AG09309 (cell line): ENCODE measurements at places on chromosomes 7 and 10.

DNA sequence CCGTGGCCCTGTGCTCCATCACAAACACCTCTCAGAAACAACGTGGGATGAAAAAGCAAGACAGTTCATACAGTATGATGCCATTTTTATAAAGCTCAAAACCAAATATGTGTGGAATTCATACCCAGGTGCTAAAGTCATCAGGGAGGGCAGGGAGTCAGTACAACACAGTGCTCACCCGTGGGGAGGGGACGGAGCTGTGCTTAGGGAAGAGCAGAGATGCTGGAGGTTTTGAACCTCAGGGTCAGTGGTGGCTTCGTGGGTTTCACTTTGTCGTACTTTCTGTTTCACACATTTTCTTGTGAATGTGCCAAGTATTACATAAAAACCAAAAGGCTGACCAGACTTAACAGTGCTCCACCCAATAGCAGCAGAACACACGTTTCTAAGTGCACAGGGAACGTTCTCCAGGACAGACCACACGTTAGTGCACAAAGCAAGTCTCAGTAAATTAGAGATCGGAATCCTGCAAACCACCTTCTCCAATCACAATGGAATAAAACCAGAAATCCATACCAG is 21.2 kb downstream of the ZMIZ2 start:
- DNase-seq = no peak

DNA sequence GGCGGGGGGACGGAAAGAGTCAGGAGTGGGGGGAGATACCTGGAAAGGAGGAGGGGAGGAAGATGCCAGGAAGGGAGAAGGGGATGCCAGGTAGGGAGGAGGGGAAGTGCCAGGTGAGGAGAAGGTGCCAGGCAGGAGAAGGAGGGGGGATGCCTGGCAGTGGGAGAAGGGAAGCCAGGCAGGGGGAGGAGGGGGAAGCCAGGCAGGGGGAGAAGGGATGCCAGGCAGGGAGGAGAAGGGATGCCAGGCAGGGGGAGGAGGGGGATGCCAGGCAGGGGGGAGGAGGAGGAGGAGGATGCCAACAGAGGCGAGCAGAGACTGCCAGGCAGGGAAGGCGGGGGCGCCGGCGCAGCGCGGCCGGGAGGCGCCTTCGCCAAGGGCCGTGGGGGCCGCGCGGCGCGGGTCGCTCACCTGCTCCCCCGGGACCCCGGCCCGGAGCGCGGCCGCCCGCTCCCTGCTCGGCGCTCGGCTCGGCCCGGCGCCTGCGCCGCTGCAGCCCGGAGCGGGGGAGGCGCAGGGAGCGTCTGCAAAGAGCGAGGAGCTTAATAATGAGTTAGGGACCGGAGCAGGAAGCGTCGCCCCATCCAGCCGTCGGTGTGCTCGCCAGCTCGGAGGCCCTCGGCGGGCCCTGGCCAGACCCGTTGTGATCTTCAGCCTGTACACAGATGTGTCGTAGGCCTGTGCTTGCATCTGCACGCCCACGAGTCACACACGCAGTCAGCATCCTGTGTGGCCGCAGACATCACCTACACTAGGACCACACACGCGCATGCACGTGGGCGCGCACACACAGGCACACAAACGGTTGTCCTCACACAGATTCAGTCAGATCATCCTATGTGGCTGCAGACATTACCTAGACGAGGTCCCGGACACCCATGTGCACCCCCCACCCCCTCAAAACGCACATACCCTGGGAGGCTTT is 28.4 kb upstream of the SMARCD3 start:
- no peak for DNase-seq

DNA sequence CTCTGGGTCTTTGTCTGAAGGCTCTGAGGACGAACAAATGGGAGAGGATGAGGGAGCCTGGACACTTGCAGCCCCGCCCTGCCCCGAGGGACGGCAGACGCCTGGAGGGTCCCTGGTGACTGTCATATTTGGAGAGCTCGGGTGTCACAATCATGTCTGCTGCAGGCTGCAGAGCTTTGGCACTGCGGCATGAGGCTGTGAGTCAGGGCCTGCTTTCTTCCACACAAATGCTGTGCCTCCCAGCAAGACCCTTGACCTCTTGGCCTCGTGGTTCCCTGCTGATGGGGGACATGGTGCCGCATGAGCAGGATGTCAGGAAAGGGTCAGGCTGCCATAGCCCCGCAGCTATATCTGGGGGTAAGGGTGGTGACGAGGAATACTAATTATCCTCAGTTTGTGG is 64.9 kb upstream of the PPIF start:
- DNase-seq = no peak

GRCh38 chr7:111931958-111932357 is 274.2 kb downstream of the DOCK4 start:
- no peak for DNase-seq

GRCh38 chr7:101156866-101157589 is 2.8 kb downstream of the AP1S1 start:
- DNase-seq = no peak

DNA sequence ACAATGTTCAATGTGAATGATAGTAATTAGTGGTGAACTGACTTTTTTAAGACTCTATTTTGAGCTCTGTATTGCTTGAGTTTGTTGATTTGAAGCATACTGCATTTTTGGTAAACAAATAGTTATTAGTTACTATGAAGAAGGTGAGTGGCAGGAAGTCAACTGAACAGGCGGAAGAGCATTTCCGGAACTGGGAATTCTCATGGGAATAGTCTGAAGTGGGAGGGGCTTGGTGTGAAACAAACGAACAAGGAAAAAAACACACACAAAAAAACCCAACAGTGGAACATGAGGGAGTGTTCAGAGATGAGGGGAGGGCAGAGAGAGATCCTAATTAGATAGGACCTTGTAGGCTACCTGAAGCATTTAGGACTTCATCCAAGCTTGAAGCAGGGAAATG is 43.9 kb upstream of the C1QL3 start:
- no peak for DNase-seq

GRCh38 chr10:93916257-93917063 is 22.7 kb downstream of the SLC35G1 start:
- DNase-seq = peak; percentile 14

DNA sequence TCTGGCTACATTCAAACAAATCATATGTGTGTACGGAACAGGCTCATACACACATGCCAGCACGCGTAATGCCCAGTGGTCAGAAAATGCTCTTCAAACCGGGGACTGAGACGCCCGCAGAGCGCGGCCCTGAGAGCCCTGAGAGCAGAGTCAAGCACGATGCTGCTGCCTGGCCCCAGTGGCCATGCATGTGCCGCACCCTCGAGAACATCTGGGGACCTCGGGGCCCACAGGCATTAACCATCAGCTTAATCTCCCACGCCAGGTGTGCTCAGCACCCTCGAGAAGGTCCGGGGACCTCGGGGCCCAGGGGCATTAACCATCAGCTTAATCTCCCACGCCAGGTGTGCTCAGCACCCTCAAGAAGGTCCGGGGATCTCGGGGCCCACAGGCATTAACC is 163.1 kb downstream of the PTPRN2 start:
- no peak for DNase-seq

GRCh38 chr7:131409129-131409766 is 81.6 kb downstream of the MKLN1 start:
- no peak for DNase-seq

DNA sequence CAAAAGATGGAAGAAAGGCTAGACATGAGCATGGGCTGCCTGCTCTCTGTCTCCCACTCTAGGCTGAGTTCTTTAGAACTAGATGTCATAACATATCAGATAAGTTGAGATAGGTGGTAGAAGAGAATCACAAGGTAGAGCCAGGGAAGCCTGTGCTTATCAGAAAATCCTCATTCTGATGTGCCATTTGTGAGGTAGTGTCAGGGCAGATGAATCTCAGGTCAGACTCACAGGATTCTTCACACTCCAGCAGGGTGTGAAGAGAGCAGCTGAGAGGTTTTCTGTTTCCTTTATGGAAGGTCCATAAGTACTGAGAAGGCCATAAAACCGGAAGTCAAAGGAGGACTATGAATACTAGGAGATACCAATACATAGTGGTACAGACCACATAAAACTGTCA is 132.9 kb downstream of the RNLS start:
- DNase-seq = no peak

- DNase-seq = no peak
These were observed 8.6 kb upstream of the MNX1 start for GRCh38 chr7:157018997-157019608.

GRCh38 chr10:43000021-43000411 is 76.9 kb upstream of the RET start:
- DNase-seq = no peak

- no peak for DNase-seq
These were observed 154.0 kb downstream of the UBE2H start for GRCh38 chr7:129798616-129799349.

DNA sequence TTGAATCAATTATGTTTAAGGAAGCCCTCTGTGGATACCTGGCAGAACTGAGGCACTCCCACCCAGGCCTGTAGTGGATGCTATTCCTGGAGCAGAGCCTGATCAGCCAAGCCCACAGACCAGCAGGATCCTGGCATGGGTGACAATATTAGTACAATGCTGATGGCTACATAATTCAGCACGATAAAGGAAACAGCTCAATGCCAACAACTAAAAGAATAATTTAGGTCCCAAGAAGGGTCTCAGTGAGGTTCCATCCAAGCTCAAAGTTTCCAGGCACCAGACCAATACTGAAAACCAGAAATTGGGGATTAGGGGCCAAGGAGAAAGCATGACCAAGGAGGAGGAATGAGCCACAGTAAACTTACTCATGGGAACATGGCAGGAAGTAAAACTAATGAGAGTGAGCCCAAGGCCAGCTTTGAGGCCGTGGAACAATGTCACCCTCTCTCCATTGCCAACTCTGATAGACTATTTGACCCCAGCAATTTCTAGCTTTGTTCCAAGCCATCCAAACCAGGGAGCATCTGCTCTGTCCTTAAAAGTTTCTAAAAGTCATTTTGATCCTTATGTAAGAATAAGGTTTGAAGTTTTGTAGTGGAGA is 1082.4 kb downstream of the KCNMA1 start:
- DNase-seq = no peak

GRCh38 chr7:142774826-142775225 is 4.1 kb downstream of the PRSS2 start:
- no peak for DNase-seq

DNA sequence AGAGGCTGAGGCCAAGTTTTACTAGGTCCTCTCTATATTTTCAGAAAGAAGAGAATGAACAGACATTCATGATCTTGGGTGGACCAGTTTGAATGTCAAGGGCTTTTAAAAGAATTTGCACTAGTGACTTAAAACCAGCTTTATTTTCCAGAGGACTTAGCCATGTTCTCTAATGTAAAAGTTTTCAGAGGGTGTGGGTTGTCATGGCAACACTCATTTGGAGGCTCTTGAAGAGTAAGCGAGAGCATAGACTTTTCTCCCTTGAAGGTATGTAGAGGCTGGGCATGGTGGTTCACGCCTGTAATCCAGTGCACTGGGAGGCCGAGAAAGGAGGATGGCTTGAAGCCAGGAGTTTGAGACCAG is 61.1 kb downstream of the GATA3 start:
- no peak for DNase-seq

DNA sequence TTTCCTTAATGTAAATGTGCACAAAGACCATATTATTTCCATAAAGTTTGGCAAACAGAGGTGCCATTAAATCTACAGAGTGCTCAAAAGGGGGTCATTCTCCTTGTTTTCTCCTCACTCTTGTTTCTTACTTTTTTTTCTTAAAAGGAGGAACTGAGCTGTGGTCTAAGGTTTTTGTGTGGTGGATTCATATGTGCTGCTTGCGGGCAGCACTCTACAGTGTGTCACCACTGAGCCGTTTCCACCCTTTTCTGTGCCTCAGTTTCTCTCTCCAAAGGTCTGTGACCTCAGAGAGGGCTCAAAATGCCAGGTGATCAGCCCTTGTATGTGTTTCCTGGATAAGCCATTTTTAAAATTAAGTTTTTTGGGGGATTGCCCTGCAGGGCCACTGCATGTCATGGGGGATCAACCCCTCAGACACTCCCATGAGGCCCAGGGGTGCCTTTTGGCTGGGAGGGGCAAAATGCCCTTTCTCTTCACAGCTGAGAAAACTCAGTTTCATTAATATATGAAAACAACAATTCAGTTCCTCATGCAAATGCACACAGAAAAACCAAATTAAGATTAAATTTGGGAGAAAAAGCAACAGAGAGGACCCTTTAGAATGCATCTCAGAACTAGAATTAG is 56.9 kb upstream of the VOPP1 start:
- DNase-seq = no peak

GRCh38 chr7:97842772-97843345 is 29.3 kb downstream of the ASNS start:
- no peak for DNase-seq

DNA sequence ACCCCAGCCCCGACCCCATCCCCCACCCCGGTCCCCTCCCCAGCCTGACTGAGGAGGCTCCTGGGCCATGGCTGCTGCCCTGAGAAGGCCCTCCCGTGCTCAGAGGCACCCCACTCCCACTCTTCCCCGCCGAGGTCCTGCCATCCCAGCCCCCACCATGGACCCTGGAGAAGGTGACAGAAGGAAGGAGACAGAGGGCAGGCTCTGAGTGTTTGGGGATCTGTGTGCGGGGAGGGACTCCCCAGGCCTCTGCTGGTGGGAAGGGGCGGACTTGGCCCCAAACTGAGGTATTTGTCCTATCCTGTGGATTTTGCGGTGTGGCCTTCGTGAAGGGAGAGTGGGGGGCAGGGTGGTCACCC is 53.4 kb downstream of the PWWP2B start:
- no peak for DNase-seq

- DNase-seq = no peak
These were observed 24.1 kb upstream of the HPS1 start for GRCh38 chr10:98470850-98471249.

DNA sequence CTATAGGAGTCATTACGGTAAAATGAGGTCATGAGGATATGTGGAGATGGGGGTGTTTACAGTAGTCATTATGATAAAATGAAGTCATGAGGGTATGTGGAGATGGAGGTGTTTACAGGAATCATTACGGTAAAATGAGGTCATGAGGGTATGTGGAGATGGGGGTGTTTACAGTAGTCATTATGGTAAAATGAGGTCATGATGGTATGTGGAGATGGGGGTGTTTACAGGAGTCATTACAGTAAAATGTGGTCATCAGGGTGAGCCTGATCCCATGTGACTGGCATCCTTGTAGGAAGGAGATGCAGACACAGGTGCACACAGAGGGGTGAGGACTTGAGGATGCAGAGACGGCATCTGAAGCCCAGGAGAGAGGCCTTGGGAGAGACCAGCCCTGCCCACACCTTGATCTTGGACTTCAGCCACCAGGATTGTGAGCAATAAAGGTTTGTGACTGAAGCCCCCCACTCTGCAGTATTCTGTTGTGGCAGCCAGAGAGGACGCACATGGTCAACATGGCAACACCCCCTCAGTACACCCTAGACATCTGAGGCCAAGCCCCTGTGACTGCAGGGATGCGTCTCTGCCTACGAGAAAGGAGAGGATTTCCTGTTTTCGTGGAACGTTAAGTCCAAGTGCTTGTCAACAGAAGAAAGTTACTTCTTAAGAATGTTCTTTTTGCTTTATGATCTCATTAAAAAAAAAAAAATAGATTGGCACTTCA is 544.4 kb downstream of the DNAJB6 start:
- DNase-seq = no peak

GRCh38 chr10:102281102-102281487 is 35.8 kb downstream of the GBF1 start:
- no peak for DNase-seq

GRCh38 chr7:21903020-21903786 is 42.5 kb downstream of the CDCA7L start:
- no peak for DNase-seq

- DNase-seq = no peak
These were observed 20.5 kb downstream of the ZNF438 start for GRCh38 chr10:31011017-31011664.

GRCh38 chr7:137873524-137873923 is 26.8 kb upstream of the DGKI start:
- DNase-seq = peak; percentile 87

- DNase-seq = peak; percentile 23
These were observed 95.1 kb upstream of the DIP2C start for GRCh38 chr10:784403-785088.

- DNase-seq = no peak
These were observed 57.8 kb downstream of the GAD2 start for GRCh38 chr10:26274391-26274790.
